ENCODE measurements at places on chromosomes 3 and 15.
A peak's percentile ranks its signal among the peaks of the same experiment; 100 is the strongest.

DNA sequence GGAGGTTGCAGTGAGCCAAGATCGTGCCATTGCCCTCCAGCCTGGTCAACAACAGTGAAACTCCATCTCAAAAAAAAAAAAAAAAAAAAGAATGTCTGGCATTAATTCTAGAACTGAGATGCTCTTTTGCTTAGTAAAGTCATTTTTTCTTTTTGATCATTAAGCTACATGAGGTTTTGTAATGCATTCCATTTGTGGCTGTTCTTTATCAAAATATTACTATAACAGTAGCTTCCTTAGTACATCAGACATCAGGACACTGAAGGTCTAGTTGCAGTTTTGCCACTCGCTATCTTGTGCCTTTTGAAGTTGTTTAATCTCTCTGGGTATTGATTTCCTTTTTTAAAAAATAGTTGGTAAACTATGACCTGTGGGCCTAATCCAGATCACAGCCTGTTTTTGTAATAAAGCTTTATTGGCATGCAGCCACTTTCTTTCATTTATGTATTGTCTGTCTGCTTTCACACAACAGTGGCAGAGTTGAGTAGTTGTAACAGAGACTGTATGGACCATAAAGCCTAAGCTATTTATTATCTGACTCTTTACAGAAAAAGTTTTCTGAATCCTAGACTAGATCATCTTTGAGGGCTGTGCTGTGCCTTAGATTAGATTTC, 76.6 kb downstream of the SLC25A26 start:
- DNase-seq = no peak

- DNase-seq = no peak
Observed at GRCh38 chr3:10504171-10505049, 976 bp downstream of the ATP2B2 start.

DNA sequence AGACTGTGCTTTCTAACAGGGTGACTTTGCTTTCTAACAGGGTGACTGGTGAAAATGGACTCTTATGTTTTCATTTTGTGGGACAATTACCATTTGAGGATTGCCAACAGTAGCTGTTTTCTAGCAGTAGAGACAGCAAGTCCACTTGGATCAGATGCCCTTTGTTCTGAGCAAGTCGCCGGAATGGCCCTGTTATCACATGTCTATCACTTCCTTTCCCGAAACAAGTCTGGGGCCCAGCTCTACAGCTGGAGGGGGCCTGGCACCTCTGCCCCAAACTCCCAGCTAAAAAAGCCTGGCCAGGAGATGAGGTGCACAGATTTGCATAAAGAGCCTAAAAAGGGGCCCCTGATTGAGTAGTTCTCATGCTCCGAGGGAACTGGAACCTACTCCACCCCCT, 44.6 kb downstream of the THBS1 start:
- DNase-seq = peak; percentile 31

DNA sequence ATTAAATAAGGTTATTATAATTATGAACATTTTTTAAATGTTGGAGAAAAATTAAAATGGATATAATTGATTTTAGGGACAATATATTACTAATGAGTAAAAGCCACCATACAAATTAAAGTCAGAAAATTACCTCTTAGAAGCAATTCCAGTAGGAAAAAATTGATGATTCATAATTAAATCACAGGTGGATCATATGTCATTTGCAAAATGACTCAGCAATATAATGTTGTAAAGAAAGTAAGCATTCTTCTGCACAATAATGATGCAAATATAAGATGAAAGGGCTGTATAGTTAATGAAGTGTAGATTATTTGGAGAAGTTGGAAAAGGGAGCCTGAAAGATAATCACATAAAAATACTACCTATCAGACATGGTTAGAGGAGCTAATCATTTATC, 25.8 kb downstream of the ZPLD1 start:
- DNase-seq = no peak

- no peak for DNase-seq
Observed at GRCh38 chr3:139104062-139104461, 59.4 kb upstream of the PRR23C start.

DNA sequence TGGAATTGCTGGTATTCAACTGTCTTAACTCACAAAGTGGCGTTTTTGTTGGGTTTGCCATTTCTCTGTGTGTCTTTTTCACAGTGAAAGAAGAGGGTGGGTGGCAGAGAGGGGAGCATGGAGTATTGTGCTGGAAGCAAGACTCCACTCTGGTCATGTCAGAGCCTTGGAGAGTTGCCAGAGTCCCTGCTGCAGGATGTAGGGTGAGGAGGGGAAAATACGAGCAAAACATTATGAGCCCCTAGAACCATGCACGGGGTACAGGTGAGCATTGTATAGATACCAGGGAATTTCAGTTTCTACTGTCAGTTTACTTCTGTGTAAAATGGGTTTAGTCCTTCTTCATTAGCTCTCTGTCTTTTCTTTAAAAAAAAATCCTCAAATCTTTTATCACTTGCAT, 249.9 kb downstream of the CACNA2D3 start:
- no peak for DNase-seq

GRCh38 chr15:64519897-64520296, 59.5 kb downstream of the ZNF609 start:
- DNase-seq = no peak

DNA sequence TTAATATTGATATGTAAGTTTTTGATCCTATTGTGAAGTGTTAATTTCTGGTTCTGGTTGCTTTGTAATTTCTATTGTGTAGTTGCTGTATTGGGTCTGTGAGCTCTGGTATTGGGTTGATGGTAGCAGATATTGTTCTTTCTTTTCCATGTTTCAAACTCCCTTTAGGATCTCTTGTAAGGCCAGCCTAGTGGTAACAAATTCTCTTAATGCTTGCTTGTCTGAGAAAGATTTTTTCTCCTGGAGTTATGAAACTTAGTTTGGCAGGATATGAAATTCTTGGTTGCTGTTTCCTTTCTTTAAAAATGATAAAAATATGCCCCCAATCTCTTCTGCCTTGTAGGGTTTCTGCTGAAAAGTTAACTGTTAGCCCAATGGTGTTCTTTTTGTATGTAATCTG, 268.6 kb upstream of the PLSCR5 start:
- DNase-seq = no peak

GRCh38 chr3:58345457-58345856, 12.8 kb downstream of the PXK start:
- DNase-seq = no peak

GRCh38 chr3:138914870-138915502, 32.0 kb downstream of the FOXL2 start:
- no peak for DNase-seq

DNA sequence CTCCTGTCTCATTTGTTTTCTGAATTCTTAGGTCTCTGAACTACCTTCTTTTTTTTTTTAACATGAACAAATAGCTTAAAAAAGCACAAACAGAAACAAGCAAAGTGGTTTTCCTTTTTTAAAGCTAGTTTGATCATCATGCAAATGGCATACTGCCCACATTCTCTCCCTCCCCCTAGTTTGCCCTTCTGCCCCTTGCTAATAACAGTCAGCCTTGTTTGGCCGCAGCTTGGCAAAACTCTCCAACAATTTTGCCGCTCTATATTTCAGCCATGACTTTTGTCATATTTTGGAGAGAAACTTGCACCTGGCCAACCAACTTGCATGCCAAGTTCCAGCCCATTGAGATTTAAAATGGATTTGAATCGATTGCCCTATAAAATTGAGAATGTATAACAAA, 666.0 kb upstream of the NR2F2 start:
- DNase-seq = no peak

DNA sequence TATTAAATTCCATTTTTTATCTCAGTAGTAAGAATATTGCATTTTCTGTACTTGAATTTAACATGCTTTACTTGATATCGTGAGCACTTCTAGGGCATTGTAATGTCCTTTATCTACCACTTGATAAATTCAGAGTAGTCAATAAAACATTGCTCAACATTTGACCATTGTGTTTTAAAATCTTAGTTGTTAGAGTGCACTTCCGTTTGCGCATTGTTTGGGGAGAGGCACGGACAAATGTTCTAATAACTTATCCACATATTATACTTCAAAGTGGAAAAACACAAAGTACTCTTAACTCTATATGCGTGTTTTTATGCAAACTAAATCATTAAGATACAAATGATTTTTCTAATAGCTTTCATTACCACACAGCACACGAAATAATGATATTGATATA, 419 bp downstream of the FAM227B start:
- DNase-seq = no peak

- DNase-seq = no peak
Observed at GRCh38 chr3:52227766-52228165, 2.3 kb upstream of the TLR9 start.

DNA sequence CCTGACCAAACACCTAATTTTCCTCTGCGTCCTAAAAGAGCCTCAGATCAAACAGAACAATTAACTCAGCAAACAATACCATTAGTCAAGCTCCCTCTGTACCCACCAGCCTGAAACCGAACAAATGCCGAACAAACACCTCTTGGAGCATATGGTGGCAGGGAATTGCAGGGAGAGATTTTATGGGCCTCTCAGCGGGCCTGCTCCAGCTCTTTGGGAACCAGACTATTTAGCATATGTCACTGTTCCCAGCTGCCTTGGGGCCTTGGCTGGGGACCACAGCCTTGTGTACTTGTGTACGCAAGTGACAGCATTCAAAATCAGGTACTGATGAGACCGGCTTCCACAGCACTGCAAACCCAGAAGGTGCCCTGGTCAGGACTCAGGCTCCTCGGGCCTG, 388.8 kb upstream of the PPP2R3A start:
- DNase-seq = no peak

GRCh38 chr3:111823341-111823855, 35.7 kb upstream of the PHLDB2 start:
- no peak for DNase-seq

- no peak for DNase-seq
Observed at GRCh38 chr3:164375995-164376394, 702.3 kb downstream of the SI start.

DNA sequence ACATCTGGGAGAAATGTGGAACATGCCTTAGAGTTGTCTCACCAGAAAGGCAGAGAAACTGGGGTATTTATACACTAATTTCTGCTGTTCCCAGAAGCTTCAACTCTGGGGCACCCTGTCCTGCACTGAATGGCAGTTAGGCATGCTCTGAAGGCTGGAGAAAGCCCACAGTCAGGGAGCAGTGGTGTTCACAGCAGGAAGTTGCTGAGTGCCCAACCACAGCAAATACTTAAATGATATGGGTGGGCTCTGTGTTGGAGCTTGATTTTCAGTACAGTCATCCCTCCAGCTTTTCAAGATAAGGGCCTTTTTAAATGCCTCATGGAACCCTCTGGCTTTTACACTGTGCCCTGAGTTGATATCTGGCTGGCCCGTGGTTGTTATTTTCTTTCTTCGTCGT, 38.7 kb upstream of the RASGRF1 start:
- no peak for DNase-seq

DNA sequence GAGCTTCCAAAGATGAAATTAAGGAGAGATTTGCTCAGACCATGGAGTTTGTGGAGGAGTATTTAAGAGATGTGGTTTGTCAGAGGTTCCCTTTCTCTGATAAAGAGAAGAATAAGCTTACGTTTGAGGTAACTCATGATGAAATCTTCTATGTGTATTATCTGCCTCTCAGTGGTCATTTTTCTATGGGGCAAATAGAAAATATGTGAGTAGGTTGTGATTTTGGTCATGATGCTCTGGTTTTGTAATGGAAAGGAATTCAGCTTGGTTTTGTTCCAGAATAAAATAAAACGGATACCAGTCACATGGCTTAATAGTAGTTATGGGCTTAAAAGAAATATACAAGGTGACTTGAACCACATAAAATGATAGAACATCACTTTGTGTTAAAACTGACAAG, 181.1 kb downstream of the ITPR1 start:
- DNase-seq = no peak

GRCh38 chr3:21028412-21028811, 722.6 kb downstream of the ZNF385D start:
- no peak for DNase-seq

DNA sequence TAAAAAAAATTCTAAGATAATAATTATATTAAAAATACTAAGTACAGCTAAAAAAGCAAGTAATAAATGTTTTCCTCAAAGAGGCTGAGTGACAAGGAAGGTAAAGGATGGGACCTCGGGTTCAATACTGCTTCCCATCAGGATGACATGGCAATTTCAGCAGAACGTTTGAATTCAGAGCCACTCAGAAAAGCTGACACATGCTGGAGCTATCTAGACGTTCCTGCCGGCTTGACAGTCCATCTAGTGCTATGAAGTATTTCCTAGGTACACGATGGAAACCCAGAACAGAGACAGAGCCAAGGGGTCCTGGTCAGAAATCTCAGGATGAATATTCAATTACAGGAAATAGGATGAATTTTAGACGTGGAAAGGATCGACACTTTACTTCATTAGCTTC, 361.8 kb downstream of the FGF12 start:
- no peak for DNase-seq

DNA sequence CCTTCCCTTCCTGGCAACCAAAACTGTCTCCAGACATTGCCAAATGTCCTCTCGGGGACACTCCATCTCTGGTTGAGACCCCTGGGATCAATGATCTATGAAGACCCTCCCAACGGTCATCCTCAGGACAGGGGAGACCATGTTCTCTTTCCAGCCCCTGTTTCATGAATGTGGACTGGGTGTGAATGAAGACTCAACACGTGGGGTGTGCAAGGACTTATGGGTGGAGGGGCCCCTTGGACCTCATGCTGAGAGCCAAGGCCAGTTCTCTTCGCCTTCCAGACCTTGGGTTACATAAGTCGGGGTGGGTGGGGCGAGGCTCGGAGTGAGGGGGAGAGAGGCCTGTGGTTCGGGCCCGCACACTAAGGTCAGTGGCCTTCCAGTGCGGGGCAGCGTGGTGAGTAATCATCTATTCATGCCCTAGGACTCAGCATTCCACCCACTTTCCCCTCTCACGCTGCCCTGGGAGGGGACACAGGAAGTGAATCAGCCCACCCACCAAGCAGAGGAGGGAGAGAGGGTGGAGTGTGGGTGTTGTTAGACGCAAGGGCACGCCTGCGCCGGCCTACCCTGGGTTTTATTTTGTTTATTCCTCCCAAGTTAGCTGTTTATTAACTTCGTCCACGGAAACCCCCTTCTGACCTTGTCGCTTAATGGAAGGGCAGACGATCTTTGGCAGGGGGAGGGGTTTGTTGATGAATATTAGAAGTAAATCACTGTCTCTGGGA, 6.7 kb downstream of the PAQR5 start:
- DNase-seq = no peak

DNA sequence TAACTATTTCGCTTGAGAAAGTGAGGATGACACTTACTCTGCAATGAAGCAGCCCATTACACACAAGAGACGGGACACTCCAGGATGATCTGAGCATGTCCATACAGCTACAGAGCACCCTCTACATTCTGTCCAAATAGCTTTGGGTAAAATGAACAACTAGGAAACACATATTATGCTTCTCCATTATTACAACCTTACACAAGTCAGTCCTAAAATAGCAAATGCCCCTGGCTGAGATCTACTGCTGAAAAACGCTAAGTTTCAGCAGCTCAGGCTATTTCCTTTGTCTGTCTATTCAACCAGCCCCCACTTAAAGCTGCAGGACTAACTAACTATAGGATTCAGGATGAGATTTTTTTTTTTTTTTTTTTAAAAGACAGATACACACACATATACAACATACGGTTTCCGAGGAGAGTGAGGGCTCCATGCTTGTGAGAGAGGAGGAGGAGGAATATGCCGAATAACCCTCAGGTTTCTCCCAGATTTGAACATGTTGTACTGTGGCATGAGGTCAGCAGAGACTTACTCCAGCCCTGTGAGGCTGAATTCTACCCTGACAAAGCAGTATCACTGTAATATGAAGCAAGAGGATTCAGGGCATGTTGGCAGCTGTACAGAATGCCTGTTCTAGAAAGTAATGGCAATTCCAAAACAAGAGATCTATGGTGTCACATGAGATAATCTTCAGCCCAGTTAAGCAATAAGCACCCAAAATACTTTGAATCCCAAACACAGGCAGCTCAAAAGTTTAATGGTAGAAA, 117.3 kb upstream of the PLXND1 start:
- DNase-seq = no peak

GRCh38 chr3:117433427-117433826, 723.8 kb downstream of the TUSC7 start:
- no peak for DNase-seq

Data from activated T-cell treated with anti-CD3 and anti-CD28 coated beads, Interleukin-2, amount 50 U/mL, for 24 hours (primary cell).